Activated T-cell treated with anti-CD3 and anti-CD28 coated beads, Interleukin-2, amount 50 U/mL, for 1 hour (primary cell): ENCODE measurements at places on chromosomes 3 and 15.

DNA sequence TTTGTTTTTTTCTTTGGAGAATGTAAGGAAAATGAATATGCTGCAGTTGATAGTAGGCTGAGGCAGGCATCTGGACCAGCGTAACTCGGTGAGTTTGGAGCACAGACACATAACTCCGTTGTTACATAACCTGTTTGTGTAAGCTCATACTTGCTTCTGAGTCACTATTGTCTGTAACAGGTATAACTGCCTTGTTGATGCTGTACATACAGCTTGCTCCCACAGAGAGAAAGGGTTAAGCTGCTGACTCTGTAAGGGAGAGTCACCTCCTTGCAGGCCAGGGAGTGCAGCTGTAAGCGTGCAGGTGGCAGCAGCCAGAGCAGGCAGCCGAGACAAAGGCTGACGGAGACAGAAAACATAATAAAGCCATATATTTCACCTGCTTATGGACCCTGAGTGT is 20.4 kb downstream of the RETNLB start:
- DNase-seq: no peak

GRCh38 chr15:55917881-55918296 is 75.5 kb downstream of the NEDD4 start:
- DNase-seq: no peak

DNA sequence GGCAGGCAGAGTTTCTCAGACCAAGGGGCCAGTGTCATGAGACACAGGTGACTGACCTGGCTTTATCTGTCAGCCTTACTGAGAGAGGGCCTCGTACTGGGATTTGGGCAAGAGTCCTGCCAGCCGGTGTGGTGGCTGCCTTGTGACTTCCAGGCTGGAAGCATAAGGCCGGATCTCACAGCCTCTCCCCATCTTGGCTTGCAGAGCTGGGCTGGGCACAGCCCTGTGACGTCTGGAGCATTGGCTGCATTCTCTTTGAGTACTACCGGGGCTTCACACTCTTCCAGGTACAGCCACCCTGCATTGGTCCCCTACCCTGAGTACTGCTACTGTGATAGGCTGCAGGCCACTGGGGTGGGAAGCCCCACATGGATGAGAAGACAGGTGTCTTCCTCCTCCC is 12.1 kb downstream of the CLK3 start:
- peak; percentile 16 for DNase-seq

GRCh38 chr3:127208483-127209100 is 15.7 kb downstream of the PRR23E start:
- DNase-seq: no peak
